ENCODE measurements at places on chromosomes 1 and 21.

DNA sequence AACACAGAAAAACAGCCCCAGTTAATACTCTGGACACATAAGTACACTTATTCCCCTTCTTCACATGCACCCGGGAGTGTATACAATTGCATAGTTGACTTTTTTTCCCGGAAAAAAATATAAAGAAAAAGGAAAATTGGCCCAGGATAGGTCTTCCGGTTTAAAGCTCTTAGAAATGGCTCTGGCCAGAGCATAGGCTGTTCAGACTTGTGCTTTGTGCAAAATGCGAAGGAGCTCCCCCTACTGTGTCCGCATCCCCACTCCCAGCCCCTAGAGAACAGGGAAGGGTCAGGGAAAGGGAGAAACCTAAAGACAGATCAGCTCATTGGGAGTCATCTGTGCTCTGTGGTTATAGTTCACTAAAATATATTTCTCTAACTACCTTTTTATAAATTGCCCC is 5.5 kb upstream of the MTMR11 start:
- peaks cover 15% of the 10 kb centered on the region for H3K36me3 ChIP-seq
- H3K4me1 ChIP-seq = peaks cover 6% of the 10 kb centered on the region
- no peak overlapping the region for H3K27ac ChIP-seq
- no peak for DNase-seq
- H3K27me3 ChIP-seq = no peaks in the 10 kb centered on the region

DNA sequence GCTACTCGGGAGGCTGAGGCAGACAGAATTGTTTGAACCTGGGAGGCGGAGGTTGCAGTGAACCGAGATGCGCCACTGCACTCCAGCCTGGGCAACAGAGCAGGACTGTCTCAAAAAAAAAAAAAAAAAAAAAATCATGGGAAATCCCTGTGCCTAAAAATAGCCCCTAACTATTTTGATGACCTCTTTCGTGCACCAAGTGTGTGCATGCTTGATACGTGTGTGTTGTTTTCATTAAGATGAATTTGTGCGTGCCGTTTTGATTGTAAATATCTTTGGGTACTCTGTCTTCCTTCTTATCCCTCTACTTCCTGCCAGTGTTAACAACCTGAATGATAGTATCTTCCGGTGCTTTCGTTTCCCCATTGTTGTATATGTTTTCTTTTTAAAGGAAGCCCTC is 9.8 kb downstream of the CACYBP start:
- H3K4me3 ChIP-seq = no peak overlapping the region
- peaks cover 60% of the 10 kb centered on the region for H3K36me3 ChIP-seq
- DNase-seq = no peak
- H3K27ac ChIP-seq = no peak overlapping the region
- no peaks in the 10 kb centered on the region for H3K27me3 ChIP-seq

DNA sequence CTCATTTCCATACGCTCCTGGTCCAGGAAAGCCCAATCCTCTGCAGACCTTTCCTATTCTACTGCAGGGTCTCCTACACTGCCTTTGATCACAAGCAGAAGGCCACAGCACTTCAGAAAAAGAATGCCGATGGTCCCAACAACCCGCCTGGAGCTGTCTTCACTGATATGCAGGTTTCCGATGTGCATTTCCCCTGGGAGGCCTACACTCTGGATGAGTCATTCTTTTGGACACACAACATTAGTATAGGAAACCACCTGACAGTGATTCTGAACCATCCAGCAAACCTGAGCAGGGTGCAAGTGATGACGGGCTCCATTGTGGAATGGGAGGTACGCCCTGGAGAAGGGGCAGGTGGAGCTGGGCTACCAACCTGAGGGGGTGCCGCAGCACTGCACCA is 15.0 kb downstream of the PCAT6 start:
- no peak for DNase-seq
- no peaks in the 10 kb centered on the region for H3K4me1 ChIP-seq
- H3K27ac ChIP-seq = no peak overlapping the region
- peaks cover 20% of the 10 kb centered on the region for H3K27me3 ChIP-seq
- peaks cover 2% of the 10 kb centered on the region for H3K36me3 ChIP-seq
- H3K4me3 ChIP-seq = no peak overlapping the region

- H3K4me1 ChIP-seq = peaks cover 6% of the 10 kb centered on the region
- H3K4me3 ChIP-seq = no peak overlapping the region
- no peak for DNase-seq
- peaks cover 44% of the 10 kb centered on the region for H3K36me3 ChIP-seq
- H3K27ac ChIP-seq = no peak overlapping the region
- H3K27me3 ChIP-seq = no peaks in the 10 kb centered on the region
These were observed 132.5 kb downstream of the ZMYM4 start for GRCh38 chr1:35401049-35401448.

All from central memory CD8-positive, alpha-beta T cell (primary cell).